IPS-NIHi11 (cell line): ENCODE measurements at places on chromosomes 12 and 14.

DNA sequence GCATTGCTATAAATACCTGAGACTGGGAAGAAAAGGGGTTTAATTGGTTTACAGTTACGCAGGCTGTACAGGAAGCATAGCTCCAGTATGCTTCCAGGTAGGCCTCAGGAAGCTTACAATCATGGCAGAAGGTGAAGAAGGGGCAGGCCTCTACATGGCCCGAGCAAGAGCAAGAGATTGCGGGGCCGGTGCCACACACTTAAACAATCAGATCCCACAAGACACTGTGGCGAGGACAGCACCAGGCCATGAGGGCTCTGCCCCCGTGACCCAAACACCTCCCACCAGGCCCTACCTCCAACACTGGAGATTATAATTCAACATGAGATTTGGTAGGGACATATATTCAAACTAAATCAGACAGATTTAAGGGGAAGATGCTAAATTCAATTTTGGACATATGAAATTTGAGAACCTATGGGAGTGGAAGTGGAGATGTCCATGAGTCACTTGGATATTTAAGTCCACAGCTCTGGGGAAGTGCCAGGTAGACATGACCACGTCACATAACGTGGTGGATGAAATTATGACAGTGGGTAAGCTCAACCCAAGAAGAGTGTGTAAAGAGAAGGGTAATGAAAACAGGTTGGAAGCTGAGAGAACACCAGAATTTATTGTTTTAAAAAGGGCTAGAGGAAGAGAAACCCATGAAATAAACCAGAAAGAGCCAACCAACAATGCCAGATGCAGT, 1.5 kb upstream of the LTA4H start:
- DNase-seq: no peak

DNA sequence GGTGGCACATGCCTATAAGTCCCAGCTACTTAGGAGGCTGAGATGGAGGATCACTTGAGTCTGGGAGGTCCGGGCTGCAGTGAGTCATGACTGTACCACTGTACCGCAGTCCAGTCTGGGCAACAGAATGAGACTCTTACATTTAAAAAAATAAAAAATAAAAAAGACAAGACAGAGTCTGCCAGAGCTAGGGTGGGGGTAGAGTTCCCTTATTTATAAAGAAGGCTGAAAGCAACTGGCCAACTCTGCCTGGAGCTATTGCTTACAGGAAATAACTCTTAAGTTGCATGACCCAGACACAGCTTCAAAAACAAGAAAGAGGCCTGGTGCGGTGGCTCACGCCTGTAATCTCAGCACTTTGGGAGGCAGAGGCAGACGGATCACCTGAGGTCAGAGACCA, 31.5 kb downstream of the NUMB start:
- no peak for DNase-seq

DNA sequence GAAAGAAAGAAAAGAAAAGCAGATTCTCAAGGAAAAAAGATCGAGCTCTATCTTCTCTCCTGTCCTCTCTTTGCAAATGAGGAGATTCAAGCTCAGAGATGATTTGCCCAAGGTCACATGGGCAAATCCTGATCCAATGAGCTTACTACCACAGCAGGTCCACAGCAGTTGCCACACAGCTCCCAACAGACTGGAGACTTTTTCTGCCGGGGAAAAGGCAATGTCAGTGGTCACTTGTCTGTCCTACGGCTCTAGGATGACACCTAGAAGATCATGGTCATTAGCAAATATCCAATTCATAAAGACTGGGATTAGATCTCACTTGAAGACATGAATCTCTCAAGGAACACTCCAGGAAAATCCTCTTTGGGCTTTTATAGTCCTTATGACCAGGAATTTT, 58.8 kb downstream of the TTC7B start:
- DNase-seq: no peak

DNA sequence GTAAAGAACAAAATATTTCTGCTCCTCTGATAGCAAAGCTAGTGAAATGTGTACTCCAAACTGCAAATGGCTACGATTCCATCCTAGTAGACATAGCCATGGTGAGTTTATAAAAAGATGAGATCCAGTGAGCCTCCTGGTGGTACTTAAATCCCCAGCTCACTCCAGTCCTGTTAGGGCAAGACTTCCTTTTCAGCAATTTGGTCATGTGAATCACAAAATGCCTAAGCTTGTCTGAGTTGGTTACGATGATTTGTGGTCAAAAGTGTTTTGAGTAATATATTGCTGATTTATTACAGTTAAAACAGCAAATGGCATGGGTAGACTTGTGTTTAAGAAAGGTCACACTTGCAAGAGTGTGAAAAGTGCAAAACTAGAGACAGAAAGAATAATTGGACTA, 102.7 kb upstream of the NAV3 start:
- no peak for DNase-seq

GRCh38 chr12:103801709-103802585, 39.1 kb downstream of the NT5DC3 start:
- DNase-seq: no peak

GRCh38 chr12:3364661-3365462, 126.1 kb upstream of the PRMT8 start:
- no peak for DNase-seq

- DNase-seq: no peak
These were observed 52.6 kb upstream of the OTX2 start for GRCh38 chr14:56862836-56863235.

DNA sequence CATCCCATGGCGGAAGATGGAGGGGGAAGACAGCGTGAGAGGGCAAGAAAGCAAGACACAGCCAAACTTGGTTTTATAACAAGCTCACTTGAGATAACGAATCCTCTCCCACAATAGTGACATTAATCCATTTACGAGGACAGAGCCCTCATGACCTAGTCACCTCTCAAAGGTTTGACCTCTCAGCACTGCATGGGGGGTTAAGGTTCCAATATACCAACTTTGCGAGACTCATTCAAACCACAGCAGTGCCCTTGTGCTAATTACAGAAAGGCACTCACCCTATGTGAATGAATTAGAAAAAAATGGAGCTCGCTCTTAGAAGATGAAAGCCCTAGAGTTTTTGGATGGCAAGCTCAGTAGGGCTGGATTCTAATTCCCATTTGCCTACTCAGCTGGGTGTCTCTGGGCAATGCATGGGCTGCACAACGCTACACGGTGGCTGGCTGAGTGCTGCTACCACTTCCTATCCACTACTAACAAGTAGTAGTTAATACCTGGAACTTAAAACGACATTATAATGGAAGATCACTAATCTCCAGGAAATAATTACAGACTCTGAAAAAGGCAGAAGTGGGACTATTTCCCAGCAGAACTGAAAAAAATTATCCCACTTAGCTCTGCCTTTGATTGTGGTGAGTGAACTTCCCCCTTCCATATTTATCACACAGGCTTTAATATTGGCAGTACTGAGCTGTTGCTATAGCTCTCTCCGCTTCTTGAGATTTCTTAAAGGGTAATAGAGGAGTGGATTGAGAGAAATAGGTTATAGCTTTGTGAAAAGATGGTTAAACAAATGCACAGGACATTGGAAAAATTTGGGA, 27.5 kb downstream of the TESPA1 start:
- no peak for DNase-seq

DNA sequence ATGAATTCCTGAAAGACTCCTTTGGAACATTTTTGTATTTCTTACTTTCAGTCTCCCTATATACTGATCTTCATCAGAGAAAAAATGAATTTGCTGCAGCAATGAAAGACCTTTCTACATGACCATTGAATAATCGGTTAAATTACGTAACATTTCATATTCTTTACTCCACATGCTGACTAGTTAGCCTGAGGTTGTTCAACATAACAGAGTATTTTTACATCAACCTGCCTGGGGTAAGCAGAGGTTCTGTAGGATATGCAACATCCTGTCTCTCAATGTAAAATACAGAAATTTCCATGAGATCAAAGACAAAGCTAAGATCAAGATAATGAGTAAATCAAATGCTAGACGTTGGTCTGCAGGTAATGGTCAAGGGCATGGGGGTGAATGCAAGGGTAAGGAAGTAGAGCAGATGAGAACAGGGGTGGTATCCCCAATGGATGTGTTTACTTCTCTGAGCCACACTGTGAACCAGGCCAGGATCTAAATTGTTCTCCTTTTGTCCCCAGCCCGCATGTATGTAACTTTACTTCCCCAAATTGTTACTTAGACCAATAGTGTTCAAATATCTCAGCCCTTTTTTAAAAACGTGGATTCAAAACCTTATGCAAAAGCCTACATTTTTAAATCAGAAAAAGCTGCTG, 45.4 kb downstream of the DUSP6 start:
- no peak for DNase-seq

GRCh38 chr12:46455648-46456352, 83.2 kb upstream of the SLC38A2 start:
- DNase-seq: peak; percentile 40

GRCh38 chr12:80769553-80770140, 52.9 kb downstream of the MYF5 start:
- peak; percentile 29 for DNase-seq

DNA sequence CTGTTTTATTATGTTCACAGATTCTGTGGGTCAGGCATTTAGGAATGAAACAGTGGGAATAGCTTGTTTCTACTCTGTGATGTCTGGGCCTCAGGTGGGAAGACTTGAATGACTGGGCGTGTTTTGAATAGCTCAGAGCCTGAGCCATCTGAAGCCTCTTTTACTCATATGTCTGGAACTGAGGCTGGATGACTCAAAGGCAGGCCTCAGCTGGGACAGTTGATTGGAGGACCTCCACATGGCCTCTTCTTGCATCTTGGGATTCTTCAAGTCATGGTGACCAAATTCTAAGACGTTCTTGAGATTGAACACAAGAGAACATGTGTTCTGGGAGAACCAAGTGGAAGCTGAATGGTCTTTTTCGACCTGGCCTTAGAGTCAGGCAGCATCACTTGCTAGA, 45.8 kb upstream of the TBX3 start:
- DNase-seq: no peak

GRCh38 chr12:82203086-82203485, 155.1 kb downstream of the CCDC59 start:
- no peak for DNase-seq

- DNase-seq: peak; percentile 74
These were observed 165.8 kb downstream of the MON2 start for GRCh38 chr12:62632411-62632918.

- DNase-seq: no peak
These were observed 12.4 kb upstream of the ITGB7 start for GRCh38 chr12:53219292-53219955.

GRCh38 chr12:129494766-129495165, 409.1 kb downstream of the TMEM132D start:
- no peak for DNase-seq

DNA sequence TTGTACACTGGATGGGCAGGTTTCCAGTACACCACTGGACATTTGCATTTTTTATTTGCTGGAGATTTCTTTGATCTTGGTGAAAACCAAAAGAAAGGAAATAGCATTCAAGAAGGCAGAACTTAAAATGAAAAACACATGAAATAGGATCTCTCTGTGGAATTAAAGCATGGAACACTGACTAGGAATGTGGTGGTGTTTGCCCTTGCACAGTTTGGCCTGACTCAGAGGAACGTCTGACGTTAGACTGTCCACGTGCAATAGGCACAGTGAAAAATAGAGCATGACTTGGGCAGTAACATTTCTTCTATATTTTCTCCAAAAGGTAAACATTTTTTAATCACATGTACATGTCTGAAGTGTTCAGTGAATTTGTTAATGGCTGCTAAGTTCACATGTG, 474.1 kb upstream of the PRICKLE1 start:
- DNase-seq: no peak

GRCh38 chr12:27919671-27920235, 52.8 kb downstream of the PTHLH start:
- no peak for DNase-seq

DNA sequence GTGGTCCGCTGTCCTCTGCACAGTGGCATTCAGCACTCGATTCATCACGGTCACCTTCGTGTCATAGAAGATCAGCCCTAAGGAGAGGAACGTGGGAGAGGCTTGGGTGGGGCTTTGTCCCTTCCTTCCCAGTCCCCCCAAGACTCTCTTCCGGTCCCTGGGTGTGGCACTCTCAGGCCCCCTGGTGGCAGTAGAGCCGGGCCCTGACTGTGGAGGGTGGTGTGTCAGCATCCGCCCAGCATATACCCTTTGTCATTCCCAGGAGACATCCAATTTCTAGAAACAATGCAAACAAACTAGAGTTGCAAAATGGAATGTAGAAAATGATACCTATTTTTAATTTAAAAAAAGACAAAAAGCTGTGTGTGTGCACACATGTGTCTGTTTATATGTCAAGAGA, 45.0 kb downstream of the TRAFD1 start:
- DNase-seq: peak; percentile 59

GRCh38 chr14:104689881-104690711, 678 bp downstream of the INF2 start:
- peak; percentile 65 for DNase-seq

- DNase-seq: no peak
These were observed 96.2 kb downstream of the ITPR2 start for GRCh38 chr12:26736563-26737486.

DNA sequence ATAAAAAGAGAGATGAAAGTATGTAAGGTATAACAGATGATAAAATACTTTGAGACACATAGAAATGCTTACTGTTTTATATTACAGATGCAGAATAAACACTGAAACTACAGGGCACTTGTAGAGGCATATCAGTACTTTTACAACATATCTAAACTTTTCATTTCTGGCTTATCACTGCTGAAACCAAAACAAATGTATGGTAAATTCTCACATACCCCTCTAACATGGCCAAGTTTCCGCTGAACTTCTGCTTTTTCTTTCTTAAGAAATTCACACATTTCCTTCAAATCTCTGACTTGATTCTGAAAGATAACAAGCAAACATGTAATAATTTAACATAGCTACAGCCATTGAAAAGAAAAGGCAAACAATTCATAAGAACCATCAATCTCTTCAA, 33.3 kb upstream of the C12orf50 start:
- no peak for DNase-seq

DNA sequence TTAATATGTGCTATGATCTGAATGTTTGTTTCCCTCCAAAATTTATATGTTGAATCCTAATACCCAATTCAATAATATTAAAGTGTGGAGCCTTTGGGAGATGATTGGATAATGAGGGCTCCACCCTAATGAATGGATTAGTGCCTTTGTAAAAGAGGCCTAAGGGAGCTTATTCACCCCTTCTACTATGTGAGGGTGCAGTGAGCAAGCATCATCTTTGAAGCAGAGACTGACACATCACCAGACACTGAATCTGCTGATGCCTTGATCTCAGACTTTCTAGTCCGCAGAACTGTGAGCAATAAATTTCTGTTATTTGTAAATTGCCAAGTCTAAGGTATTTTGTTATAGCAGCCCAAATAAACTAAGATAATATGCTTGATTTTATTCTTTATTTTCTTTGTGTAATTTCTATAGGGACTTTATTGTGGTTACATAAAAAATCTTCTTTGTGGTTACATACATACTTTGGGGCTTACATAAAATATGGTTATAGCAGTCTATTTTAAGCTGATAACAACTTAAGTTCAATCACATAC, 131.1 kb upstream of the SLC38A2 start:
- DNase-seq: no peak
